Stimulated activated CD4-positive, alpha-beta T cell treated with anti-CD3 and anti-CD28 coated beads, Interleukin-4, amount 100 ng/mL, for 24 hours (primary cell): ENCODE measurements at places on chromosomes 4 and X.

DNA sequence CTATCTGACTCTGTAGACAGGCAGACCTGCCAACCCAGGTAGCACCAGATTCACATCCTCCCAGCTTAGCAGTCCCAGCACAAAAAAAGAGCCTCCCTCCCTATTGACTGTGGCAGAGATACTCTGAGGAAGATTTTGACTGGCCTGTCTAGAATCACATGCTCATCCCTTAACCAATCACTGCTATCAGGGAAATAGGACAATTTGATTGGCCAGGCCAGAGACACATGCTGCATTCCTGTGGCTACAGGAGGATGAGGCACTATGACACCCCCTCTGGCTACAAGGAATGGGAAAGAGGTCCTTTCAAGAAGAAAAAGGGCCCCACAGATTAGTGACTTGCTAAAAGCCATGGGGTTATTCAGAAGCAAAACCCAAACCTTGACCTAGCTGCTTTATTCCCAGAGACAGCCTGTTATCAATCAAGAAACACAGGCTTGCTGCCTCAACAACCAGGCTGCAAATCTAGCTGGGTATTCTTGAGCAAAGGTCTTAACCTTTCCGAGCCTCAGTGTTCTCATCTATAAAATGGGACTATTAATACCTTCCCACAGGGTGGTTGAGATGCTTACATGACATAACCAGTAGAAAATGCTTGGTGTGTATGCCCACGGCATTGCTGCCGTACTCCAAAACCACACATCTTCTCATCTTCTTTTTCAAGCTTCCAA is 147.6 kb downstream of the BCOR start:
- no peak for DNase-seq

- DNase-seq = no peak
These were observed 137.8 kb downstream of the FBXW7 start for GRCh38 chr4:152398060-152398459.

- no peak for DNase-seq
These were observed 1061.2 kb downstream of the DMD start for GRCh38 chrX:32150141-32150540.

DNA sequence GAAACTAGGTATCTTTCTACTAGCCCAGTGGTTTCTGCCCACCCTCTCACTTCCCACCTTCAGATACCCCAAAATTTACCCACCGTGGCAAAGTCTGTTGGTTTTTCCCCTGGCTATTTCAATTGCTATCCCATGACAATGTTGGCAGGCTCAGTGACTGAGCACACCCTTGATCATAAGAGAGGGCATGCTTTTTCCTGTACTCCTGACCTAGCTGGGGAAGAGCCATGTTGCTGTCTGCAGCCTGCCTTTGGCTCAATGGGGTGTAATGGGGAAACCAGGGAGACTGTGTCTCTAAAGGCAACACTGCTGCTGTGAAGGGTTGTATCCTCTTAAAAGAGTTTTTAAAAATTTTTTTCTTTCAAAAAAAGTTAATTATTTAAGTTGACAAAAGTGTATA is 90.4 kb upstream of the CITED1 start:
- DNase-seq = no peak

DNA sequence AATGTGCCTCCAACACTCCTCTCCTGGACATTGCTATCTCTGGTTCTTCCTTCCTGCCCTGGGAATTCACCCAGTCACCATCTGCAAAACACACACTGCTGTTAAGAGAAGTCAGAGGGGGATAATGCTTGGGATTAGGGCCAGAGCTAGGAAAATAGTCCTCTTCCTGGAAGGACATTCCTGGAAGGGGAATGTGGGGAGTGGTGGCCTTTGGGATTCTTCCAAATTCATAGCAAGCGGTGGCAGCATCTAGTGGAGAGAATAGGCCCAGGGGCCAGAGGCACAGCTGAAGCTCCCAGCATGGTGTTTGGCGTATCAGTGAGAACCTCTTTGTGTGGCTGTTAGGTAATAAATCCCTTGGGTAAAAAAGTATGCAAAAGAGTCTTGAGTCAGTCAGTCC is 34.3 kb downstream of the SHROOM4 start:
- no peak for DNase-seq

DNA sequence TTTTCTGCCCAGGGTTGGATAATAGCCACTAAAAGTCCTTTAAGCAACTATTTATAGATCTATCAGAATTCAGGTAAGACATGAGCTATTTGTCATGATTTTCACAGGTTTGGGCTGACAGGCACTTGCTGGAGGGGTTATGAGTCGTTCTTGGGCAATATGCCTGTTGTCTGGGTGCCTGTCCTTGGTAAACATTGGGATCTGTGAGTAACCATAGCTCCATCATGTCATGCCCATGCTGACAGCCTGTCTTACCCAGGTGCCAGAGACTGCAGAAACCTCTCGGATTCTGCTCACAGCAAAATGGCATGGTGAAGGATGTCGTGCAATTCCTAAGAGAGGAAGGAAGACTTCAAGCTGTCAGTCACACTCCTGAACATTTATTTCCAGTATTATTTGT is 116.0 kb upstream of the PUDP start:
- no peak for DNase-seq

DNA sequence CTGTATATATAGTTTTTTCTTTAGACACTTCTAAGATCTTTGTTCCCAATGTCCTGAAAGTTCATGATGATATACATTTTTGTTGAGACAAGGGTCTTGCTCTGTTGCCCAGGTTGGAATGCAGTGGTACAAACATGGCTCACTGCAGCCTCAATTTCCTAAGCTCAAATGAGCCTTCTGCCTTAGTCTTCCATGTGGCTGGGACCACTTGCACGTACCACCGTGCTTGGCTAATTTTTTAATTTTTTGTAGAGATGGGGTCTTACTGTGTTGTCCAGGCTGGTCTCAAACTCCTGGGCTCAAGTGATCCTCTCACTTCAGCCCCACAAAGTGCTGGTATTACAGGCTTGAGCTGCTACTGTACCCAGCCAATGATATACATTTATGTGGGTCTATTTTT is 132.9 kb upstream of the BCOR start:
- no peak for DNase-seq

DNA sequence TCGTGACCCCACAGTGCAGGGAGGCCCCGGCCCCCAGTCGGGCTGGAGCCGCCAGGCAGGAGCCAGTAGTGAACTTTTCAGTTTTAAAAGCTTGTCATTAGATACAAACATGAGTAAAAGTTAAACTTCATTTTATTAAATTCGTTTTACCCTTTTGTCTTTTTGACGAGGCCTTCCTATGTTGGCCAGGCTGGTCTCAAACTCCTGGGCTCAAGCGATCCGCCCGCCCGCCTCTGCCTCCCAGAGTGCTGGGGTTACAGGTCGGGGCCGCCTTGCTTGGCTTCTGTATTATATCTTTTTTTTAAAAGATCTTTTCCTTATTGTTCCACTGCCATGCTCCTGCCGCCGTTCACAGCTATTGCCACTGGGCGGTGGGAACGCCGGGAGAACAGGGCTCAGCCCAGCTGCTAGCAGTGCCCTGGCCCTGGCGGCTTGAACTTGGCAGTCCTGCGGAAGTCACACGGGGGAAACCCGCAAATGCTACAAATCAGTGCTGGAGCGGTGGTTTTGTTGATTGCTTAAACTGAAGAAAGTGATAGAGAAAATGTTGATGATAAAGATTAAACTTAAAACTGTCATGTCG is 968 bp upstream of the NELFA start:
- peak; percentile 51 for DNase-seq

- no peak for DNase-seq
These were observed 15.1 kb downstream of the ATP5ME start for GRCh38 chr4:658681-659667.

GRCh38 chr4:2075171-2075986 is 16.3 kb downstream of the NAT8L start:
- no peak for DNase-seq

DNA sequence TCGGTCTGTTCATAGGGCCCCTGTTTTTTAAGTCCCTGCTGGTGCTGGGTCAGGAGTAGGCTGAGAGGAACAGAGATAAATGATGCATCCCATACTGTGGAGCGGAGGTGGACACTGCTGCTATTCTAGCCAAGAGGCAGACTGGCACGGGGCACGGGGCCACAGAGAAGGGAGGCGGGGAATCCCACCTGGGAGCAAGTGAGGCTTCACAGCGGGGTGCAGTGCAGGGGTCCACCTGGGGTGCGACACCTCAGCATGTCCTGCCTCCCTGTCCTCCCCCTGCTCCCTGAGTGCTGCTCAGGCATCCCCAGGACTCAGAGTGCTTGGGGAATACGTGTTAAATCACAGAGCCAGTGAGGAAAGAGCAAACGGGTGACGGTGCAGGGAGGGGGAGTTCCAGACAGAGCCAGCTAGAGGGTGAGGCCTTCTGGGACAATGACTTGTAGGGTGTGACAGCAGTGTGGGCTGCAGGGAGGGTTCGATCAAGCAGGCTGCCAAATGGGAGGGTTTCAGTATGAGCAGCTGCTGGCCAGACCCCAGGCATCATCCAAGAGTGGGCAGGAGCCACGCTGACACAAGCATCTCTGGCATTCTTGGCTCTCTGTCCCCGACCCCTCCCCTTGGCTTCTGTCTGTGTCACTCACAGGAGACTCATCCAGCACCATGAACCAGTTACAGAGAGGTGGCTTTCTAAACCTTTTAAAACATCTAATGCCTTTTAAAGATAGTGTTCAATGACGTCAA is 13.7 kb upstream of the HTRA3 start:
- no peak for DNase-seq

GRCh38 chrX:1378306-1378759 is 13.6 kb downstream of the SLC25A6 start:
- DNase-seq = no peak
